Right cardiac atrium (tissue), 5 donors: ENCODE measurements at places on chromosomes 3 and 15. TPM values are rescaled to one million over a fixed set of nuclear protein-coding genes. Genes with fewer than 3 reads are reported as not detected.

UNC13C gene
- polyA plus RNA-seq = 0.05 TPM

MAP6D1 gene
- 1.2 TPM for polyA plus RNA-seq

SUCLG2 gene
- 50.6 TPM for polyA plus RNA-seq

CGGBP1 gene
- polyA plus RNA-seq = 30.4 TPM

RLBP1 gene
- not detected for polyA plus RNA-seq

ECE2 gene
- 2.6 TPM for polyA plus RNA-seq

ATP13A5 gene
- polyA plus RNA-seq = 0.07 TPM
